ENCODE measurements at places on chromosomes 7 and 10. TPM values are rescaled to one million over a fixed set of nuclear protein-coding genes. Genes with fewer than 3 reads are reported as not detected.

Gene CD36
- not detected for total RNA-seq

Gene MKX
- total RNA-seq = 0.39 TPM

DNA sequence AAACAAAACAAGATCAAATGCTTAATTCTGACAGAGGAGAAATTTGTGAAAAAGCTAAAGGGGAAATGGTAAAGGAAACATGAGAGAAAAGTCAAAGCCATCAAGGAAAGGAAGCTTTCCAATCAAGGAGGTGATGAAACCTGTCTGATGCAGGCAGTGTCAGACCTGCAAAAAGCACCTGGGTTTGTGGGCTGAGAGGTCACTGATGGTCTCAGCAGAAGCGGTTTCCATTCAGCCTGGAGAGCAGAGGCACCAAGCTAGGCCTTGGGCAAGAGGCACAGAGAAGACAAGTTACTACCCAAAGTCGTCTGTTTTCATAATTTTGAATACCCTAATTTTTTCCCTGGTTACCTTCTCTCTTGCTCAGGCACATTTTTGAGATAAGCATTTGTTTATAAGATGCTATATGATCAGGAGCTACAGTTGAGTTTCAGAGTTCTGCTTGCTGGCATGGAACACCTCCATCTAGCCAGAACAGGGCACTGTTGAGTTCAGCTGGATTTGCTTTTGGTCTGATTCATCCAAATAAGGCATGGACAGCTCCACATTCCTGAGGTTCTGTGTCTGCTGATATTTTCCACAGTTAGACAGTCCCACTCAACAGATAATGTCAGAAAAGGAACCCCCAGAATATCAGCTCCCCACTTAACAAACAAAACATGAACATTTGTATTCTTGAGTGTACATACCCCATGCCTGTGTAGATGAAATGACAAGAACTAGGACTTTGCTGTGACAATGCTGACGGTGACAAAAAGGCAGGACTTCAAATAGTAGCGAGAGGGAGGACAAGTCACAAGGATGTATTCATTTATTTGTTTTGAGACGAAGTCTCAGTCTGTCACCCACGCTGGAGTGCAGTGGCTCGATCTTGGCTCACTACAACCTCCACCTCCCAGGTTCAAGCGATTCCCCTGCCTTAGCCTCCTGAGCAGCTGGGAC is 4.9 kb upstream of the PPIA start:
- DNase-seq = no peak

- no peak for DNase-seq
Observed at GRCh38 chr7:14218338-14218737, 228.9 kb upstream of the ETV1 start.

GRCh38 chr10:43251419-43252165 is 15.3 kb downstream of the RASGEF1A start:
- DNase-seq = no peak

GRCh38 chr7:101154693-101155102 is 422 bp downstream of the AP1S1 start:
- DNase-seq = no peak

GRCh38 chr10:73859784-73860491 is 14.4 kb downstream of the CAMK2G start:
- DNase-seq = no peak

- no peak for DNase-seq
Observed at GRCh38 chr7:90563286-90563685, 32.8 kb upstream of the CDK14 start.

- DNase-seq = no peak
Observed at GRCh38 chr7:50531928-50532327, 33.3 kb downstream of the DDC start.

DNA sequence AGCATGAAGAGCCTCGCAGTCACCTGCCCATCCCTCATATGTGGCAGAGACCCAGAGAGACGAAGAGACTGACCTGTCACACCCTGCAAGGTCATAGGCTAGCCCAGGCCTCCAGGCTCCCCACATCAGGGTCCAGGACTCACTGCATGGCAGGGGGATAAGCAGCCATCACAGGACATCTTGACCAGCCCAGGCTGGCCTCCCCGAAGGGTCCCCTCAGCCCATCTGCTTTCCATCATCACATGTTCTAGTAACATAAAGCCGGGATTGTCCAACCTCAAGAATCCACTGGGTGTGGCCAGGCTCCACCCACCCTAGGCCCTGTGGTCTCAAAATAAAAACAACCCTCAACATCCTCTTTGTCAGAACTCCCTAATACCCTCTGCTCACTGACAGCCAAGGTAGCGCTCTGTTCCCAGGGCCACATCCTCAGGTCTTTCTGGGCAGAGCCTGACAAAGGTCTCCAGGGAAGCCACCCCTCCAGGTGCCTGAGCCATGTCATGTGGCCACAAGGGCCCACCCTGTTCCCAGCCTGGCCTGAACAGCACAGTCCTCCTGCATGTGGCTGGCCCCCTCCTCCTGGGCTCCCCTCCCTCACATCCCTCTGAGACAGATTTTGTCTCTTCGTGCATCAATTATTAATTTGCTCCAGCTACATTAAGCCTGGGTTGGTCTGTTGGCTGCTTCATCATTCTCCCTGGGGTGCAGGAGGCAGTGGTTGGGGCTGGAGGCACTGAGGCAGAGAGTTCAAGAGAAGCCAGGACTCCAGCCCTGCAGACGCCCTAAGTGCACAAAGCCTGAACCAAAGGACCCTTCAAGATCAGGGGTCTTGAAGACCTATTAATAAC is 131.8 kb upstream of the UNC5B start:
- no peak for DNase-seq

GRCh38 chr10:122999347-122999746 is 9.2 kb downstream of the IKZF5 start:
- no peak for DNase-seq
